ENCODE measurements at places on chromosomes 2 and 18.
A peak's percentile ranks its signal among the peaks of the same experiment; 100 is the strongest.

- no peak for DNase-seq
Observed at GRCh38 chr2:113136828-113137775, 9.7 kb downstream of the IL1RN start.

DNA sequence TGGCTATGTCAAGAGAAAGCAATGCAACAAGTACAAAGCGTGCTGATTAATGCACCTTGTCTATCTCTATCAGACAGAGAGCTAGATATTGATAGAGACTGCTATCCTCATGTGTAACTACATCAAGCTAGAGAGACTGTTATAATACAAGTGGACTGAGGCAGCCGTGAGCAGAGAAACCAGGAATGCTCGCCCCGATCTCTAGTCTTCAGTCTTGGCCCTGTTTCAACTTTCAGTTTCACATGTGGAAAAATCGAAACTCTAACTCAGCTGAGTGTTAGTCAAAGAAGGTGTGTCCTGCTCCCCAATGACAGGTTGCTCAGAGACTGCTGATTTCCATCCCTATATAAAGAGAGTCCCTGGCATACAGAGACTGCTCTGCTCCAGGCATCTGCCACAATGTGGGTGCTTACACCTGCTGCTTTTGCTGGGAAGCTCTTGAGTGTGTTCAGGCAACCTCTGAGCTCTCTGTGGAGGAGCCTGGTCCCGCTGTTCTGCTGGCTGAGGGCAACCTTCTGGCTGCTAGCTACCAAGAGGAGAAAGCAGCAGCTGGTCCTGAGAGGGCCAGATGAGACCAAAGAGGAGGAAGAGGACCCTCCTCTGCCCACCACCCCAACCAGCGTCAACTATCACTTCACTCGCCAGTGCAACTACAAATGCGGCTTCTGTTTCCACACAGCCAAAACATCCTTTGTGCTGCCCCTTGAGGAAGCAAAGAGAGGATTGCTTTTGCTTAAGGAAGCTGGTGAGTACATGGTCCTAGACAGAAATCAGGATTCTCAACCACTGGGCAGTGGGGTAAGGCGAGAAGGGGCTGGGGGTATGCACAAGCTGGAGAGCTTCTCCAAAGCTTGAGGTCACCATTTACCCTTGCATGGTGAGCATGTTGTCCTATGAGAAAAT is at the start of gene RSAD2:
RSAD2 (plus strand) TSS at position 376 of the 903 bp plus-strand sequence; CDS start at position 400, 24 bp downstream.
- DNase-seq: no peak

DNA sequence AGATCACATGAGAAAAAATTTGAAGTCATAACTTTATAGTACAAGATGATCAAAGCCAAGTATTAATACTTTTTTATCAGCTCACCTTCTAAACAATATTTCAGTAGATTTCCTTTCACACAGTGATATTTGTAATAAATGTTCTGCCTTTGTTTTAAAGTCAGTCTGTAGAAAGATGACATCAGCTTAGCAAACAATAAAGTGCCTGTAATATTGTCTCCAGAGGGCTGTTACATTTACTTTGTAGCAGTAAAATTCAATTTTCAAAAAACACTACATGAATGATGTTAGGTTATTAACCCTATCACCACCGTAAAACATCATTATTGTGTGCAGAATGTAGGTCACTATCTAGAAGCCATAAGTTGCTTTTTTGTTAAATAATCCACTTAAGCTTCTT is 49.6 kb downstream of the ZEB2 start:
- no peak for DNase-seq

DNA sequence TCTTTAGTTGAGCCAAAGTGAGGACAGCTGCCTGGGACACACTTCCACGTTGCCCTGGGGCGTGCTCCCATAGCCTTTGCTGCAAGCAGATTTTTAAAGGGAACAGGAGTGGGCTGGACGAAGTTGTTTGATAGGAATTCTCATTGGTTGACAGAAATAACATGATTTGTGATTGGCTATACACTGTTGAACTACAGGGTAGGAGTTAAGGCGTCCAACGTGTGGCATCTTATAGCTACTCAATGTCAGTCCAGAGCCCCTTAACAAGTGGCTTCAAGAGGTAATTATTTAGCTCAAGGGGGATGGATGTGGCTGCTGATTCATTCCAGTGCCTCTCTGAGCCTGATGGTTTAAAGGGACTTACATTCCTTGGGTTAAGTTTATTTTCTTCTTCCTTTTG is 65.5 kb downstream of the ACAA2 start:
- DNase-seq: no peak

- DNase-seq: peak; percentile 35
Observed at GRCh38 chr2:216194013-216194412, 84.9 kb downstream of the XRCC5 start.

DNA sequence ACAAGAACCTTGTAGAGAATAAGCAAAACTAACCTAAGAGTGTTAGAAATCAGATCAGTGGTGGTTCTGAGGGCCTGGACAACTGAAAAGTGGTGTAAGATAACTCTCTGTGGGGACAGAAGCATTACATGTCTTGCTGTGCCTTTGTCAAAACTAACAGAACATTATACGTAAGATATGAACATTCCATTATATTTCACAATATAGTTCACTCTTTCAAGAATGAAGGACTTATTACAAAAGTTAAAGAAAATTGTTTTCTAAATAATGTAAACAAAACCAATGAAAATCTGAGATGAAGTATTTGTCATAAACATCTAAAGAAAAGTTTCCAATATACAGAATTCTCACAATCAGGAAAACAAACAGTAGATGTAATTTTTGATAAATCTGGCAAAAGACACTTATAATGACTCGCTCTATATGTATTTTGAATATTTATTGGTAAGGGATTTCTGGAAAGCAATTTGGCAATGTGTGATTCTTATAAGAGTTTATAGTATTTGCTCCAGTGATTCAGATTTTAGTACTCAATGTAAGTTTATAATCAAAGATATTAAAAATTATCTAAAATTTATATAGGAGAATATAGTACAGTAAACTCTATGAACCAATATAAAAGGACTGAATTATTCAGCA is 258.4 kb downstream of the CD226 start:
- DNase-seq: no peak

- peak; percentile 56 for DNase-seq
Observed at GRCh38 chr2:10378189-10378588, 69.9 kb downstream of the ODC1 start.

- no peak for DNase-seq
Observed at GRCh38 chr2:184756885-184757284, 158.6 kb downstream of the ZNF804A start.

GRCh38 chr2:80475970-80476369 is 171.4 kb upstream of the LRRTM1 start:
- no peak for DNase-seq

DNA sequence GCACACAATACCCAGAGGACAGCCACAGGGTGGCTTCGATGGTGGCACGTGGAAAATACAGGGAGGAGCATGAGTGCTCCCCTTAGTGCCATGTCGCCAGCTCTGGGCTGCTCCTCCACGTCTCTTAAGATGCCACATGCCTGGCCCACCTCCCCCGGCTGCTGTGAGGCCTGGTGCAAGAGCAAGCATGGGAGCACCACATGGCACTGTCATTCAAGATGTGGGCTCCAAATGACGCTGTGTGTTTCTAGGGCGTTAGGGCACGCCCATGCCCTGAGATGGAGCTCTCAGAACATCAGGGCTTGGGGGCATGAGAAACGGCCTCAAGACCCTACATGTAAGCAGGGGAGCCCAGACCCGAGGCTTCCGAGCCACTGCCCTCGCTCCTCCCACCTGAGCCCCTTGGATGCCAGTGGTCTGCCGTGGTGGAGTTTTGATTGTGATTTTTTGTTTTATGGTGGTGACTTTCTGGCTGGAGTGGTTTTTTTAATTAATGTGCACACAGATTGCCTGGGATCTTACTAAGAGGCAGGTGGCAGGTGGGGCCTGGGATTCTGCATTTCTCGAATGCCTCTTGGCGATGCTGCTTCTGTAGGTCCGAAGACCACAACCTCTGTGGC is 239.3 kb downstream of the GBX2 start:
- no peak for DNase-seq

GRCh38 chr18:54151376-54151775 is 73.1 kb downstream of the MBD2 start:
- DNase-seq: no peak

DNA sequence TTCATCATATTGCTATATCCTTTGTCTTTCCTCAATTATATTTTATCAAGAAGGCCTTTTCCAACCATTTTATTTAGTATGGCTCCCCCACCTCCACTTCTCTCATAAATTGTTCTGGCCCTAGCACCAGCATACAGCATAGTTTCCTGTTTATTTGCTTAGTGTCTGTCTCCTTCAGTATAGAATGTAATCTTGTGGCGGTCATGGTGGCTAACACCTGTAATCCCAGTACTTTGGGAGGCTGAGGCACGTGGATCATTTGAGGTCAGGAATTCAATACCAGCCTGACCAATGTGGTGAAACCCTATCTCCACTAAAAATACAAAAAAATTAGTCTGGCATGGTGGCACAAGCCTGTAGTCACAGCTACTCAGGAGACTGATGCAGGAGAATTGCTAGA is 39.6 kb upstream of the CLASP1 start:
- no peak for DNase-seq

- peak; percentile 42 for DNase-seq
Observed at GRCh38 chr2:237154884-237155851, 69.5 kb downstream of the COPS8 start.

DNA sequence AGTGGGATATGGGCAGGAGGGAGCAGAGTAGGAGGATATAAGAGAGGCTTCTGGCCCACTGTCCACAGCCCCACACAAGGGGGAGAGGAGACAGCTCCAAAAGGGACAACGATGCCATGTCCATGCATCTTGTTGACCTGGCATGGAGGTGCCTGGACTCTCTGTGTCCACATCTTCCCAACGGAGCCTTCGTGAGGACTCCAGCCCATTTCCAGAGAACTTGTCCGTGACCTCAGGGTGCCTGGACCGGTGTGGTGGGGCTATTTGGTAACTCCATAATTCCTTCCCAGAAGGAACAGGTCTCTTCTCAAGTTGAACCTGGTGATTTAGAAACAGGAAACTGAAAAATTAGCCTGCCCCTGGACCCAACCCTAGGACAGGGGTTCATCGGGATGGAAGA is 133.9 kb downstream of the CYP26B1 start:
- no peak for DNase-seq

- peak; percentile 33 for DNase-seq
Observed at GRCh38 chr2:162153608-162154224, 1.7 kb upstream of the GCG start.

DNA sequence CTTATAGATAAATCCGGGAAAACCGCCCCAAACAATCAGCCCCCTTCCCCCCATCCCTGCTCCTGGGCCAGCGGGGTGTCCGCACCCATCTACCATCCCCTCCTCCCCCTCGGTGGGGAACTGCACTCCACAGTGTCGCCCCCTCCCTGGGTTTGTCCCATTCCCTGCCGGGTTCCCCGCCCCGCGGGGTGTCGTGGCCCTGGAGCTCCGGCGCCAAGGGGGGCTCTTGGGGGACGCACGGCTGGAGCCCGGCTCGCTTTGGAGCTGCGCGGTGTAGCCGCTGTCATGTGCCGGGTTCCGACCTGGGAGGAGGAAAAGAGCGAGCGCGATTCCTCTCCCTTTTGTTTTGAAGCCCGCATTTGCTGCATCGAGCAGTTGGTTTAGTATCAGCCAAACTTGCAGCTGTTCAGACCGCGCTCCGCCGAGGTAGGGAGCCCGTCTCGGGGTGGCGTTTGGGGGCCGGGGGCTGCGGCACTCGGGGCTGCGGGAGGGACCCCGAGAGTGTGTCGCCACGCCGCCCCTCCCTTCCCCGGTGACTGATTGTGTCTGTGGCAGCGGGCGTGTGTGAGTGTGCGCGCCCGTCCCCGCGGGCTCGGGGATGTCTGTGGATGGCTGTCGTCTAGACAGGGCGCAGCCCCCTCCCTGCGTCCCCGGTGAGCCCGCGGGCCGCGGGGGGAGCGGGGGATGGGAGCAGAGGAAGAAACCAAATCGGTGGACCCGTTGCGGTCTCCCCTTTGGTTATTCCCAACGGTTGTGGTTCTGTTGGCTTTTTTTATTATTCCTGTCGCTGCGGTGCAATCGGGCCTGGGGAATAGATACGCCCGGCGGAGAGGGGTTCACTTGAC is 797 bp downstream of the CTIF start:
- peak; percentile 25 for DNase-seq

Data from GM06990 (cell line).